ENCODE measurements at places on chromosomes 1 and 21.

- DNase-seq, result no peak
These were observed 3881.6 kb downstream of the SRGAP2C start for GRCh38 chr1:125066385-125066784.

GRCh38 chr1:186812570-186812969 lies 16.2 kb upstream of the PLA2G4A start:
- no peak for DNase-seq

DNA sequence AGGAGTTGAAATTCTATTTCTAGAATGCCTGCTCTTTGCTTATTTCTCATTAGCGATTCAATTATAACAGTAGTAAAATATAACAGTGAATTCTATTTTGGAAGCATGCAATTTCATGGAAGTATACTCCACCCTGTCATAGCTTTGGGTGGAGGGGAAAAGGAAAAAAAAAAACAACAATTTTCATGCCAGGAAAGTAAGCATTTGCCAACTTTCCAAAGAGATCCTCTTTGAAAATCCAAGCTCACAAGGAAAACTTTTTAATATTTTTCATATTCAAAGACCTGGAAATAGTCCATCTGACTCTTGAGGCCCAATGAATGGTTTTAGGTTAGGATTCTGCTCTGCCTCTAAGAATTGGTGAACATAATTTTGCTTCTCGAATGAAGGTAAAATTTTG lies 134.5 kb downstream of the PTPN14 start:
- DNase-seq, result no peak

- DNase-seq, result no peak
These were observed 14.6 kb upstream of the CAMSAP2 start for GRCh38 chr1:200724064-200724463.

GRCh38 chr1:77889671-77890070 lies 1.2 kb downstream of the NEXN start:
- DNase-seq, result no peak

GRCh38 chr1:245754463-245754961 lies 599.7 kb downstream of the KIF26B start:
- no peak for DNase-seq
